ENCODE measurements at places on chromosomes 7 and 10.
A peak's percentile ranks its signal among the peaks of the same experiment; 100 is the strongest.

- no peak for DNase-seq
Measured at GRCh38 chr10:97849687-97850402, at the start of gene GOLGA7B. TSS of gene GOLGA7B (plus strand) at chr10:97849843. CDS start at chr10:97850304, 461 bp downstream.

DNA sequence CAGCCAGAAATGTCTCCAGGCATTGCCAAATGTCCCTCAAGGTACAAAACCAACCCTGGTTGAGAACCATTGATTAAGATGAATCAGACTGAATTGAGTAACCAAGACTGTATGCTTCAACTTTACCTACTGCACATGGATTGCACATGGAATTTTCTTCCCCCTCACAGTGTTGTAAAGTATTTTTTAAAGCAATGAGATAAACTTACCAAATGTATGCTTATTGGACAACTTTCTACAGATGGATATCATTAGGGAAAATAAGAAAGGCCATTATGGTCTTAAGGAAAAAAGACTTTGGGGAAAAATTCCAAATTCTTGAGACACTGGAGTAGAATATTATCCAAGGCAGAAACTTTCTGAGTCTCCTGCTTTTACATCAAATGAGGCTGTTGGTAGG is 20.9 kb upstream of the MTPN start:
- DNase-seq: no peak

DNA sequence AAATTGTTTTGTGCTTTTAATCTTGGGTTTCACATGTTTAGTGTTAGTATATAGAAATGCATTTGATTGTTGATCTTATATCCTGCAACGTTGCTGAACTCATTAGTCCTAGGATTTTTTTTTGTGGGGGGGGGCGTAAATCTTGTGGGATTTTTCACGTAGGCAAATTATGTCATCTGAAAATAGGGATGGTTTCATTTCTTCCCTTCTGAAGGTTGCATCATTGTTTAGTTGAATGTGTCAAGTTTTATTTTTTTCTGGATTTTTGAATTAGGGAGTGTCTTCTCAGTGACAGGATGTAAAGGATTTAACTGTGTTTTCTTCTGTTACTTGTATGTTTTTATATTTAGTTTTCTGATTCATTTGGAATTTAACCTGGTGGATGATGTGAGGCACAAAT is 26.7 kb downstream of the MKLN1 start:
- DNase-seq: no peak

DNA sequence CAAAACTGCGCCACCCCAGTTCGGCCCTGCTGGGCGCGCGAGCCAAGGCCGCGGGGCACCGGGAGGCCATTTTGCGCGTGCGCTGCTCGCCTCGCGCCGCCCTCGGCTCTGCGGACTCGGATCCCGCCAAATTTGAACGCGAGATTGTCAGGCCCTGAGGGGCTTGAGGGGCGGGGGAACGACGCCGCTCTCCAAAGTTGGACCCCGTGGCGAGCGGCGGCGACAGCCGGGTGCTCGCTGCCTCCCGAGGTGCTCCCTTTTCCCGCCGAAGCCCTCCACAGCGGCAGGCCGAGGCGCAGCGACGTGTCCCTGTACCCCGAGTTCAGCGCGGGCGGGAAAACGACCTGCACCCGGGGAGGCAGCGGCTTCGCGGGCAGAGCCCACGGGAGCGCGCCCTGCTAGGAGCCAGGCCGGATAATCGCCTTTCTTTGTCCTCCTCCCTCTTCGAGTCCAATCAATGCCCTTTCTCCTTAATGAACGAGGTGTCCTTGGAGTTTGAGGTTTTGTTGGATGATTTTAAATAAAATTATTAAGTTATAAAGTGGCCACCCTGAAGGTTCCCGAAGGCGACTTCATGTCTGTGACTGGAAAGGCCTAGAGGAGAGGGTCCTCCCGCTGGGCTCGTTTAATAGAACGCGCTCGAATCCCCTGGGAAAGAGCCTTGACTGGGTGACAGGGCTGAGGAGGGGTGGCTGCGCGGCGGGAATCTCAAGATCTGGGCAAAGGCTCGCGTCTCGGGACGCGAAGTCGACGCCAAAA is 10.7 kb upstream of the SPAG6 start:
- no peak for DNase-seq

DNA sequence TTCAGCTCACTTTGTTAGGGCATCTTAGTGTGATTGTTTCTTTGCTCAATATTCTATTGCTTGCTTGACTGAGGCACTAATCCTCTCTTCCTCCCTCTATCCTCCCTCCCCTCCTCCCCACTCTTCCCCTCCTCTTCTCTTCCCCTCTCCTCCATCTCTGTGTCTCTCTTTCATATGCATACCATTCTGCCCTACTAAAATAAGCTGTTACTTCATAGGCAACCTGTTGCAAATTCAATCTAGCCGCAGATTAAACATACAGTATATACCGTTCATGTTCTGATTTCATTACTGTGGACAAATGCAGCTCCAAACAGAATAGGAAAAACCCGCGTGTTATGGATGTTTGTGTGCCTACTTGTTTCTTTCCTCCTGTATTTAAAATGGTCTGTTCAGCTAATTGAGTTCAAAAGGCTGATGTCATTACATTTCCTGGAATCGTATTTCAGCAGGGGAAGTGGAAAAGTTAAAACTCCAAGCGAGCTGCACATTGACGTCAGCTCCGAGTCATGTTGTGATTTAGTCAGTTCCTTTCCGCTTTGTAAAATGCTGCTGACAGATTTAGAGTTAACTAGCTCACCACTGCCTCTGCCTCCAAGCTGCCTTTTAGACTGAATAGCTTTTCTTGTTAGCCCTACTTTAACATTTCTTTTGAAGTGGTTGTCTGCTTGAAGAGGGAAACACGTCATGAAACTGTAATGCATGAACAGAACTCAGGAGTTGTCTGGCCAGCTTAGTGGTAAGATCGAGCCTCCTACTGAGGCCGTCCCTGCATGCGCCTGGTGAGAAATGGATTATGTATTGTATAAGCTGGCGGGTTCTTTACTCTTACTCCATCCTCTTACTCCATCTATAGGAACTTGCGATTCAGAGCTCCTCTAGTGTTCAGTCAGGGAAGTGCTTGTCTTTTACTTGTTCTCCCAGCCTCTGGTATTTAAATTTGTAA is 69.0 kb downstream of the CREM start:
- DNase-seq: peak; percentile 94

DNA sequence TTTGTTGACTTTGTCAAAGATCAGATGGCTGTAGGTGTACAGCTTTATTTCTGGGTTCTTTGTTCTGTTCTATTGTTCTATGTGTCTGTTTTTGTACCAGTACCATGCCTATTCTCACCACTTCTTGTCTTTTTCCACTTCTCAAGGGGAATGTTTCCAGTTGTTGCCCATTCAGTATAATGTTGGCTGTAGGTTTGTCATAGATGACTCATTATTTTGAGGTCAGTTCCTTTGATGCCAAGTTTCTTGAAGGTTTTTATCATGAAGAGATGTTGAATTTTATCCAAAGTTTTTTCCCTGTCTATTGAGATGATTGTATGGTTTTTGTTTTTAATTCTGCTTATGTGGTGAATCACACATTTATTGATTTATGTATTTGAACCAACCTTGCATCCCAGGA is 216.7 kb upstream of the RNF32 start:
- DNase-seq: no peak

- DNase-seq: no peak
Measured at GRCh38 chr10:60732198-60732806, 46.0 kb upstream of the CDK1 start.

DNA sequence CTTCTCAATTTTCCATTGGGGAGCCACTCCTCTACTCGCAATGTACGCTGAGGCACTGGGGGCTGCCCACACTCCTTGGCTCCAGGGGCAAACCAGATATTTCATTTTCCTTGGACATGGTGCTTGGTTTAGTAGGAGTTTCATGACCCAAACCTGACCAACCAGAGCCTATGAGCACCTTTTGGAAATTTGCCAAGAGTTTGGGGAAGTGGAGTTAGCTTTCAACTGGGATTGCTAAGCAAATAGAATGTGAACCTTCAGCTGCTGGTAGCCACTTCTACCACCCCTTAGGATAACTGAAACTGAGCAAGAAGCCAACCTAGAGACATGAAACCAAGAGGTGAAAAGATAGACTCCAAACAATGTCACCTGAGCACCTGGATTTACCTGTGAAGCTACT is 74.9 kb upstream of the COL13A1 start:
- DNase-seq: no peak

DNA sequence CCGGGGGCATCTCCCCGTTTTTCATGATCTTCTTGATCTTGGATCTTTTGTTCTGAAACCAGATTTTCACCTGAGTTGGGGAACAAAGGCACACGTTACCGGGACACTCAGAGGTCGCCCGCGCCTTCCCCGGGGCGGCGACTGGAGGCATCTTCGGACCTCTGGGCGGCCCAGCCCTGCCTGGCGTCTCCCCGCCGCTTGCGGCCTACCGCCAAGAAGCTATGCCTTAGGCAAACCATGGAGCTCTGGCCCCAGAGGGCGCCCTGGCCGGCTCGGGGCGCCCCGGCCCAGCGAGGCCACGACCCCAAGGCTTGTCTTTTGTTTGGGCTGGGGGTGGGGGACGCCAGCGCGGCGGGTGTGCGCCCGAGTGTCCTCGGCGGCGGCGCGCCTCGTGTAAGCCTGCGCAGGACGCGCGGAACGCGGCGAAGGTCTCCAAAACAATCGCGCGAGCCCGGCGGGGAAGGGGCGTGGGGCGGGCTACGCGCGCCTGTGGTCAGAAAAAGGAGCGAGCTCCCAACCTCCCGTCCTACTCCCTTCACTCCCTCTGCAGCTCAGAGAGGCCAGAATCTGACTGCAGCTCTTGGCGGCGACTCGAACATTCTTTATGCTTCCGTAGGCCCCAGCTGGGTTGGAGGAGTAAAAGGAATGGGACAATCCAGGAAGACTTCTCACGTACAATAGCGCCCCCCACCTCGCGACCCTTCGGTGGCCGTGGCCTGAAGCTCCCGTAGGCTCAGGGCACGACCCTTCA is 3.5 kb downstream of the DLX5 start:
- DNase-seq: no peak

DNA sequence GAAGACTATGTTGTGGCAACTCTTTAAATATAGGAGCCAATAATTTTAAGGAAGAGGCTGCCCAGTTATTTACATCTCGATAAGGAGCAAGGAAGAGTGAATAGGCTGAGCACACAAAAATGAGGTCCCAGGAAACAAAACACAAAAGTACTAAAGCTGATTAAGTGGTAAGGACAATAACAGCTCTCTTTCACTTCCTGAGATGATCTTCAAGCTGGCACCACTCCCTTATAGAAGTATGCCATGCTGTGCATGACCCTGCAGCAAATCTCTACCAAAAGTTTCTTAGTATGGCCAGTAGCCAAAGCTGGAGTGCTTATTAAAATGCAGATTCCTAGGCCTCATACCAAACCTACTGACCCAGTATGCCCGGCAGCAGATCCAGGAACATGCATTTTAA is 39.7 kb downstream of the CADPS2 start:
- DNase-seq: no peak

GRCh38 chr7:93910076-93910994 is 4.0 kb downstream of the GNGT1 start:
- DNase-seq: peak; percentile 67

GRCh38 chr10:49508249-49508648 is 30.7 kb downstream of the ERCC6 start:
- no peak for DNase-seq

GRCh38 chr7:118109607-118110006 is 74.4 kb upstream of the LSM8 start:
- no peak for DNase-seq

DNA sequence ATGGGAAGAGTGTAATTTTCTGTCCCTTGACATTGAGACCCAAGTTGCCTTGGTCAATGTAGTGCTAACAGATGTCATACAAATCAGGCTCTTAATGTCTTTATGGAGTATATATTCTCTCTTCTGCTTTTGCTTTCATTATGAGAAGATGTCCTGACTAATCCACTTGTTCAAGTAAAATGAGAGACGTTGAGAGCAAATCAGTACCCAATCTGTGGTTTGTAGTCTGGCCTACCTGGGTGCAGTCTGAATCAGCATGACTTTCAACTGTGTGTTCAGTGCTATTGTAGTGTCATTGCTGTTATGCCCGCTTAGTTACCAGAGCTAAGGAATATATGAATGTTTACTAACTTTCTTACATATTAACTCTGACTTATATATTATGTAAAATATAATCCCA is 612.4 kb downstream of the ANKRD7 start:
- no peak for DNase-seq

DNA sequence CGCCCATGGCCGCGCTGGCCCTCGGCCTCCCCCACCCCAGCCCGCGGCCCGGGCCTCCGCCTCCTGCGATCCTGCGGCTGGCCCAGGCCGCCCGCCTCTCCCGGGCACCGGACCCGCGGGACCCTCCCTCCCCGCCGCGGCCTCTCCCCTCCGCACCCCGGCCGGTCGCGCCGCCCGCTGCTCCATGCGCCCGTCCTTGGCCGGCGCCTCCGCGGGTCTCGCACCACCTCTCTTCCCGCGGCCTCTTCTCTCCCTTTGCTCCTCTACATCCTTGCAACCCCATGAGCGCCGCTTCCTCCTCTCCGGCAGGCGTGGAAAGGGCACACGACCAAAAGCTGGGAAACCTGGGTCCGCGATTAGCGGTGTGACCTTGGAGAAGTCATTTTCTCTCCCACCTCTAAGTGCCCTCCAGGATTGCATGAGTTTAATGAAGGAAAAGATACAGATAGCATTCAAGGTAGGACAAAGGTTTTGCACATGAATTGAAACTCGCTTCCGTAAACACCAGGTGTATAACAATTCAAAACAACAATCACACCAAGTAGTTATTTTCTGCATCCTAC is 448 bp upstream of the SRPK2 start:
- DNase-seq: no peak

- no peak for DNase-seq
Measured at GRCh38 chr10:86393362-86393761, 26.8 kb upstream of the GRID1 start.

DNA sequence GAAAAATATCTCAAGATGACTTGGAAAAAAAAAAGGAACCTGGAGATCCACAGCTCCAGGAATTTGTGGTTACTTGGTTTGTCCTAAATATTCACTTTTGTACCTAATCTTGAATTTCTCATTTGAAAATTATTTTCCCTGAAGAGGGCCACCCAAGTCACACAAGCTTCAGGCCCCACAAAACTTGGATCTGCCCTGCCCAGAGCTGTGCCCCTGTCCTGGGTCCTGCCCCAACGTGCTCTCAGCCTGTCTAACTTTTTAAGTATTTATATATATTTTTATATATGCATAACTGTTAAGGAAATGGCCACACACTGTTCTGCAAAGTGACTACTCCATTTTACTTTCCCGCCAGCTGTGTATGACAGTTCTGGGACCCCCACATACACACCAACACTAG is 123.5 kb downstream of the ARHGAP22 start:
- no peak for DNase-seq

DNA sequence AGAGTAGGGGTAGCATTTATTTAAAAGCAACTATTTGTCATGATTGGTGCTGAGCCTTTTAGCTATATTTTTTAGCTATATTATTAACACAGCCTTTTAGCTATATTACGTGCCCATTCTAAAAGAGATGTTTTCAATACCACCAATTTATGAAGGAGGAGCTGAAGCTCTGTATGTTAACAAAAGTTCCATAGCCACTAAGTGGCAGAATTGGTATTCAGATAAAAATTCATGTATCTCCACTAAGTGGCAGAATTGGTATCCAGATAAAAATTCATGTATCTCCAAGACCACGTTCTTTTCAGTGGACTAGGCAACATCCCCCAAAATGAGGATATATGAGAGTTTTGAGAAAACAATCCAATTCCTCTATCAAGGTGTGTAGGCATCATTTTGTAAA is 268.6 kb downstream of the HGF start:
- DNase-seq: no peak

All from pulmonary artery endothelial cell (primary cell).